ENCODE measurements at places on chromosomes 5 and 9. TPM values are rescaled to one million over a fixed set of nuclear protein-coding genes. Genes with fewer than 3 reads are reported as not detected.

DNLZ gene
- total RNA-seq = 23.5 TPM

PFN3 gene
- not detected for total RNA-seq

SMU1 gene
- total RNA-seq = 20.4 TPM

NNT gene
- total RNA-seq = 58.4 TPM

KCNMB1 gene
- 3.5 TPM for total RNA-seq

LCN9 gene
- total RNA-seq = not detected

CDH10 gene
- not detected for total RNA-seq

MYOZ3 gene
- 0.18 TPM for total RNA-seq

TNC gene
- total RNA-seq = 0.46 TPM

MARCHF11 gene
- not detected for total RNA-seq

ANKDD1B gene
- 0.87 TPM for total RNA-seq

SPINK6 gene
- total RNA-seq = not detected

PSMB7 gene
- total RNA-seq = 172 TPM

LURAP1L gene
- 0.80 TPM for total RNA-seq

PLPP7 gene
- total RNA-seq = 0.72 TPM

RGMB gene
- total RNA-seq = 15.8 TPM

OR13C5 gene
- not detected for total RNA-seq

TMEM245 gene
- total RNA-seq = 19.2 TPM

CAVIN4 gene
- 0.13 TPM for total RNA-seq

TJP2 gene
- total RNA-seq = 35.8 TPM

BTNL9 gene
- total RNA-seq = 0.08 TPM

PCDHA3 gene
- not detected for total RNA-seq

ACOT12 gene
- not detected for total RNA-seq

CD14 gene
- total RNA-seq = 0.21 TPM

FBXL7 gene
- 0.40 TPM for total RNA-seq

AIF1L gene
- not detected for total RNA-seq

CNTNAP3B gene
- total RNA-seq = 0.21 TPM

CAMLG gene
- 28.8 TPM for total RNA-seq

SYNPO gene
- total RNA-seq = 21.8 TPM

SLC27A6 gene
- total RNA-seq = not detected

NUTM2F gene
- not detected for total RNA-seq

WWC1 gene
- total RNA-seq = 5.3 TPM

NTRK2 gene
- total RNA-seq = 0.59 TPM
